Spleen (tissue), 13 donors: ENCODE measurements at places on chromosomes 1 and 21. TPM values are rescaled to one million over a fixed set of nuclear protein-coding genes. Genes with fewer than 3 reads are reported as not detected.
A peak's percentile ranks its signal among the peaks of the same experiment; 100 is the strongest.

DNA sequence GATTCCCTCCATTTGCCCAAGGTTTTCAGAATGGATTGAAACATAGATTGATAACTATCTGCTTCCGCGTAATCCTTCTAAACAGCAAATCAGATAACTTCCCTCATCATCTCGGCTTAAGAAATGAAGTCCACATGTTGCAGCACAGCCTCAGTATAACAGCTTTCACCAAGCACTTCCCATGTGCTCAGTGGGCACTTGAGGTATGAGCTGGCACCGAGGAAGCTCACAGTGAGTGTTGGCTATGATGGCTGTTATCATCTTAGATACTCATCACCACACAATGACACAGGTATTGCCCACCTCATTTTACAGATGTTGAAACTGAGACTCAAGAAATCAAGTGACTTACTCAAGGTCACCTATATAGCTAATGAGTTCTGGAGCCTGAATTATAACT, 43.2 kb downstream of the RCSD1 start:
- DNase-seq: no peak

GRCh38 chr21:37455504-37455911, 88.9 kb downstream of the DYRK1A start:
- no peak for DNase-seq

DNA sequence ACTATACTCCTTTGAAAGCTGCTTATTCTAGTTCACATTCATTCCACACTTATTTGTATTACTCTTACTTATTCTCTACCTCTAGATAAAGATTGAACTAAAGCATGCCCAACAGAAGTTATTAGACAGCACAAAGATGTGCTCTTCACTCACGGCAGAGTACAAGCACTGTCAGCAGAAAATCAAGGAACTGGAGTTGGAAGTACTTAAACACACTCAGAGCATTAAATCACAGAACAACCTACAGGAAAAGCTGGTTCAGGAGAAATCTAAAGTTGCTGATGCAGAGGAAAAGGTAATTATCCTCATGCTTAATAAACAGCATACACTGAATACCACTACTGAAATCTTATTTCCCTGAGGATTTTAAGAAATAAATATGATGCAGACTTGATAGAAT, 81.3 kb upstream of the PPIH start:
- no peak for DNase-seq

GRCh38 chr1:226638001-226638601, 89.5 kb downstream of the STUM start:
- DNase-seq: peak; percentile 71

GRCh38 chr1:70264839-70265238, 43.7 kb downstream of the SRSF11 start:
- DNase-seq: no peak

DNA sequence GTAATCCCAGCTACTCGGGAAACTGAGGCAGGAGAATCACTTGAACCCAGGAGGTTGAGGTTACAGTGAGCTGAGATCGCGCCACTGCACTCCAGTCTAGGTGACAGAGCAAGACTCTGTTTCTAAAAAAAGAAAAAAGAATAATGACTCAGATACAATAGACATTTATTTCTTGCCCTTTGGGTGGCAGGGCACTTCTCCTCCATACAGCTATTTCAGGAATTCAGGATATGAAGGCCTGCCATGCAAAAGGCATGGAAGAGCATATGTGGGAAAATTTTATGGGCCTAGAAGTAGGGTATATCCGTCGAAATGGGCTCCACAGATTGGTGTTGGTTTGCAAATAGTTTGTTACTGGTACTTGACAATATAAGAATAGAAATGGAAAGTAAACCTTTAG, 20.2 kb upstream of the POGZ start:
- DNase-seq: no peak

GRCh38 chr1:1666526-1666925, 7.7 kb upstream of the CDK11B start:
- DNase-seq: peak; percentile 58

DNA sequence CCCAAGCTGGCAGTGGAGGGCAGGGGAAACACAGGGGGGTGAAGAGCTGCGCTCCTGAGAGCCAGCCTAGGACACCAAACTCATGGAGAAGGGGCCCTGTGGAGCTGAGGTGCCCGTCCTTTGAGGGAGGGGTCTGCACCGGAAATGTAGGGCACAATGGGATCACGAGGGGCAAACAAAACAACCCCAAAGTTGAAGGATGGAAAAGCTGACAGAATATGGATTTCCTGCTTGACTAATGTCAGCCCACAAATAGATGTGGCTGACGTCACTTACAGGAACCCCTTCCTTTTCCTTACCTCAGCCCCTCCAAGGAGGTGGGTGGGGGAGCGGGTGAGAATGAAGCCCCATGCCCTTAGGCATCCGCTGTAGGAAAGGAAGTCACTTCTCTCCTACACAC, 110.9 kb downstream of the KCNN3 start:
- peak; percentile 30 for DNase-seq

GRCh38 chr1:204958317-204959307, 84.4 kb upstream of the CNTN2 start:
- DNase-seq: no peak

GRCh38 chr1:7444363-7444762, 326.7 kb upstream of the VAMP3 start:
- no peak for DNase-seq

- DNase-seq: no peak
Observed at GRCh38 chr1:154716011-154716410, 108.0 kb upstream of the ADAR start.

GRCh38 chr1:157758018-157758417, 18.9 kb downstream of the FCRL2 start:
- DNase-seq: no peak

DNA sequence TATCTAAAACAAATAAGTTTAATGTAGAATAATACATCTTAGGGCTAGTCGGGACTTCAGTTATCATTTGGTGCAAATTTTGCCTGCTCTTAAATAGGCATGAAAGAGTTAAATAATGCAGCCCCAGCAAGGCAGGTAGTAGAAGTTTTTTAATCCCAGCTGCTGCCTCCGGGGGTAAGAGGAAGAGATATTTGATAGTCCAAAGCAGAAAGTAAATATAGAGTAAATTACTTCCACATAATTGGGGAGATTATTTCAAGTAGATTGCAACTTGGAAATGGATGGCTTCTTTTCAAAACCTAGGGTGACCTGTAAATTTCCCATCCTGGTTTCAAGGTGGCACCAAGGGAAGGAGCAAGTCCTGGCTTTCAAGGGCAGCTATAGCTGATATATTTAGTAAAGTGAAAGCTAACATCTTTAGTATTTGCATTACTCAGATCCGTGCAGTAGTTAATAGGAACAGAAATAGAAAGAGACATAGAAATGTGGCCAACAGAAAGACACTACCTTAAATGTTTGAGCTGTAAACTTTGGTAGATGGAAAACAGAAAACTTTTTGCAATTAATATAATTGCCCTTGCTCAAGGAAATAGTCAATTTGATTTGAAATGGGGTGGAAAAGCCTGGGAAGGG, 109.1 kb downstream of the LMO4 start:
- DNase-seq: no peak

GRCh38 chr1:188050250-188050649, 1221.5 kb downstream of the PLA2G4A start:
- no peak for DNase-seq

GRCh38 chr1:23810818-23811540, 10.4 kb upstream of the GALE start:
- peak; percentile 84 for DNase-seq

GRCh38 chr1:35702508-35702907, 16.2 kb downstream of the C1orf216 start:
- DNase-seq: no peak

- DNase-seq: no peak
Observed at GRCh38 chr1:247829656-247830055, 5.7 kb upstream of the OR14A16 start.

DNA sequence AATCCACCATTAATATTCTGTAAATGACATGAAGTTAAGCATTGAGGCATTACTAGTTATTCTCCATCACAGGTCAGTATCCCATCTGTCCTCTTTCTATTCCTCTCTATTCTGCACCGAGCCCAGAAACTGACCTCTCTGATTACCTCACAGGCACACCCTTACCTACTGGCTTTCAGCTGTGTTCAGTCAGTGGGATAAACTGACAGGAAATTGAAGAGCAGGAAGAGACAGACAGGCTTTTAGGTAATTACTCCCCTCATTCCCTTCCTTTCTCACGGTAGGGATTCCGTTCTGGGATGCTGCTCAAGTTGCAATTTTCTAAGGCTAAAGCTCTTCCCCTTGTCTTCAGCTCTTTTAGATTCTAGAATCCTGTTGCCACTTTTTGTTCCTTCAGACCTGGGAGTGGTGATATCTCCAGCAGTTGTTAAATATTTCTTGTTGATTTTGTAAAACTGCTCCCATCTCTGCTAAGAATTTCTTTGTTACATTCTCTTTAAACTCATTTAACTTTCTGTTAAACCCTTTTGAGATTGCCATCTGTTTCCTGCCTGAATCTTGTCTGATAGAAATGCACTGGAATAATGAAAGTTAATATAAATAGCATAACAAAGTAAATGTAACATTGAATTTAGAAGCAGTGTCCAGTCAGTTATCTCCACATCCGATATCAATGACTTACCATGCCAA, 1063.4 kb downstream of the PLA2G4A start:
- DNase-seq: no peak

- DNase-seq: no peak
Observed at GRCh38 chr1:23100074-23100748, 68.4 kb downstream of the LUZP1 start.

DNA sequence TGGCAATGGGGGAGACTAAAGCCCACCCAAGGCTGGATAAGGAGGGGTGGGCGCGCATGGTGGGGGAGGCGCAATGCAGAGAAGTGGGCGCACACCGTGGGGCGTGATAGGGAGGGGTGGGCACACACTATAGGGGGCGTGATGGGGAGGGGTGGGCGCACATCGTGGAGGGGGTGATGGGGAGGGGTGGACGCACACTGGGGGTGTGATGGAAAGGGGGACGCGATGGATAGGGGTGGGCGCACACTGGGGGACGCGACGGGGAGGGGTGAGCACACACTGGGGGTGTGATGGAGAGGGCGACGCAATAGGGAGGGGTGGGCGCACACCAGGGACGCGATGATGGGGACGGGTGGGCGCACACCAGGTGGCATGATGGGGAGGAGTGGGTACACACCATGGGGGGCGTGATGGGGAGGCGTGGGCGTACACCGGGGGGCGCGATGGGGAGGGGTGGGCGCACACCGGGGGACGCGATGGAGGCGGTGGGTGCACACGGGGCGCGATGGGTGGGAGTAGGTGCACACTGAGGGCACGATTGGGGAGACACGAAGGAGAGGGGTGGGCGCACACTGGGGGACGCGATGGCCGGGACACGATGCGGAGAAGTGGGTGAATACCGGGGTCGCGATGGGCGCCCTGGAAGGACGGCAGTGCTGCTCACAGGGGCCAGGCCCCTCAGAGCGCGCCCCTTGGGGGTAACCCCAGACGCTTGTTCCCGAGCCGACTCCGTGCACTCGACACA, 929 bp downstream of the SUMO3 start:
- no peak for DNase-seq

- no peak for DNase-seq
Observed at GRCh38 chr1:166988974-166989515, at the start of gene MAEL. TSS of gene MAEL (plus strand) at chr1:166989280. CDS start at chr1:166989353, 73 bp downstream.

DNA sequence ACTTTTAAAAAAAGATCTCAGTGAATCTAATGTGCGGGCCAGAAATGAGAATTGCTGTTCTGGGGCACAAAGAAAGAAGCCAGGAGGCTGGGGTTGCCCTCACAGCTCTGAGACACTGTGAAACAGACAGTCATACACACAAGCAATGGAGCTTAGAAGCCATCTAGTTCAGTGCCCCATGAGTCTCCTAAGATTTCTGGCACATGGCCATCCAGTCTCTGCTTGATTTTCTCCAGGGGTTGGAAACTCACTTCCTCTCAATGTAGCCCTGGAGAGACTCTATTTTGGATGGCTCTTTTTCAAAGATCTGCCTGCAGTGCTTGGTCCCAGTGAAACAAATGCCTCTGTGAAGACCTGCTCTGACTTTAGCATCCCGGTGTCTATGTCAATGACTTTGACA, 38.6 kb downstream of the KCNN3 start:
- DNase-seq: no peak

- no peak for DNase-seq
Observed at GRCh38 chr1:114395863-114396262, 115.1 kb downstream of the TRIM33 start.

- no peak for DNase-seq
Observed at GRCh38 chr1:113242481-113242880, 147.8 kb upstream of the MAGI3 start.

DNA sequence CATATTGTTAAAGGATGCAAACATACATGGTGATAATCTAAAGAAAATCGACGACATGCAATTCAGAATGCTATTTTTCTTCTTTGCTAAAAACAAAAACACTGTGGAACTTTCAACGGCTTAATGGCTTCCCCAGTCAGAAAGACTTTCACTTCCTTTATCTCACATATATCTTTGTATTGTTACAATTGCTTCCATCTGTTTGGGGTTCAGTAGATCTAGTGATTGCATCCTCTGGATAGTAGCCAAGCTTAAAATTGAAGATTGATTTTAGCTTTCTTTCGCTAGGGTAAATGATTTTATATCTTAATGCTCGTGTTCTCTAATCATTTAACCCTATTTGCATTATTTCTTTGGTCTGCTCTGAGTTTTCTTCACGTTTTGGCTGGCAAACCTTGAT, 31.8 kb upstream of the ADAMTS1 start:
- DNase-seq: no peak

APOBEC4 gene
- total RNA-seq: not detected

LCE1E gene
- total RNA-seq: not detected

KRTAP13-2 gene
- total RNA-seq: not detected
